Aorta (tissue), 5 donors: ENCODE measurements at places on chromosomes 16 and 17. TPM values are rescaled to one million over a fixed set of nuclear protein-coding genes. Genes with fewer than 3 reads are reported as not detected.

- H3K36me3 ChIP-seq = no peaks in the 10 kb centered on the region
- no peaks in the 10 kb centered on the region for H3K27me3 ChIP-seq
- H3K4me1 ChIP-seq = no peaks in the 10 kb centered on the region
- no peak overlapping the region for H3K27ac ChIP-seq
- H3K4me3 ChIP-seq = no peak overlapping the region
These were observed 173.9 kb downstream of the SALL1 start for GRCh38 chr16:50977138-50977537.

GRCh38 chr16:11180489-11180888 is 75.5 kb downstream of the SOCS1 start:
- H3K27ac ChIP-seq = no peak overlapping the region
- H3K36me3 ChIP-seq = no peaks in the 10 kb centered on the region
- no peak overlapping the region for H3K4me3 ChIP-seq
- H3K27me3 ChIP-seq = no peaks in the 10 kb centered on the region
- no peaks in the 10 kb centered on the region for H3K4me1 ChIP-seq

EIF5A gene
- total RNA-seq = 198 TPM

- H3K36me3 ChIP-seq = no peaks in the 10 kb centered on the region
- no peak overlapping the region for H3K4me3 ChIP-seq
- H3K27me3 ChIP-seq = no peaks in the 10 kb centered on the region
- no peak overlapping the region for H3K27ac ChIP-seq
- no peaks in the 10 kb centered on the region for H3K4me1 ChIP-seq
These were observed 23.3 kb downstream of the ATP6V0D1 start for GRCh38 chr16:67457611-67458010.

MPV17L gene
- 5.6 TPM for total RNA-seq

GRCh38 chr17:32596628-32597027 is 109.8 kb downstream of the CDK5R1 start:
- no peak for DNase-seq
- H3K36me3 ChIP-seq = peaks cover 4% of the 10 kb centered on the region
- no peak overlapping the region for H3K4me3 ChIP-seq
- H3K27ac ChIP-seq = no peak overlapping the region
- no peaks in the 10 kb centered on the region for H3K27me3 ChIP-seq

SEC14L5 gene
- total RNA-seq = 0.90 TPM

- H3K36me3 ChIP-seq = no peaks in the 10 kb centered on the region
- no peaks in the 10 kb centered on the region for H3K27me3 ChIP-seq
- H3K27ac ChIP-seq = no peak overlapping the region
- no peaks in the 10 kb centered on the region for H3K4me1 ChIP-seq
- H3K4me3 ChIP-seq = no peak overlapping the region
These were observed 60.3 kb downstream of the RMI2 start for GRCh38 chr16:11405331-11406176.

DNA sequence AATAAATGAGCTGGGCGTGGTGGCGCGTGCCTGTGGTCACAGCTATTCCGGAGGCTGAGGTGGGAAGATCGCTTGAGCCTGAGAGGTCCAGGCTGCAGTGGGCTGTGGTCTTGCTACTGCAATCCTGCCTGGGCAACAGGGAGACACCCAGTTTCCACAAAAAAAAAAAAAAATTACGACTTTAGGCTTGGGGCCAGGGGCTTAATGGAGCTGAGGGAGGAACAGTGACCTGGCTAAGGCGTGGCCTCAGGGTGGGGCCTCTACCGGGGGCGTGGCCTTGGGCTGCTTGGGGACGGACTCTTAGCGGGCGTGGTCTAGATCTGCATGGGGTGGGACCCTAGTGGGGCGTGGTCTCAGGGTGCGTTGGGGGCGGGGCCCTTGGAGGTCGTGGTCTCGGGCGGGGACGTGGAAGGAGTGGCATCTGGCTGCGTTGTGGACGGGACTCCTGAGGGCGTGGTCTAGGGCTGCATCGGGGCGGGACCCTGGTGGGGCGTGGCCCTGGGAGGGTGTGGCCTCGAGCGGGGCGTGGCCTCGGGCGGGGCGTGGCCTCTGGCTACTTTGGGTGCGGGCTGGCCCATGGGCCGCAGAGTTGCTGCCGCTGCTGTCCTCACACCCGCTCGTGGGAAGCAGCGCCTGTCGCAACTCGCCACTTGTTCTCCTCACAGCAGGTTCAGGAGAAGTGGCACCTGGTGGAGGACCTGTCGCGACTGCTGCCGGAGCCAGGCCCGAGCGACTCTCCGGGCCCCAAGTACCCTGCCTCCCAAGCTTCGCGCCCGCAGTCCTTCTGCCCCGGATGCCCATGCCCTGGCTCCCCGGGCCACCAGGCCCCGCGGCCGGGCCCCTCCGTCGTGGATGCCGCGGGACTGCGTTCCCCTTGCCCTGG is 5.8 kb upstream of the C17orf99 start:
- H3K4me1 ChIP-seq = no peaks in the 10 kb centered on the region
- no peaks in the 10 kb centered on the region for H3K36me3 ChIP-seq
- H3K27ac ChIP-seq = no peak overlapping the region
- no peak overlapping the region for H3K4me3 ChIP-seq

DNA sequence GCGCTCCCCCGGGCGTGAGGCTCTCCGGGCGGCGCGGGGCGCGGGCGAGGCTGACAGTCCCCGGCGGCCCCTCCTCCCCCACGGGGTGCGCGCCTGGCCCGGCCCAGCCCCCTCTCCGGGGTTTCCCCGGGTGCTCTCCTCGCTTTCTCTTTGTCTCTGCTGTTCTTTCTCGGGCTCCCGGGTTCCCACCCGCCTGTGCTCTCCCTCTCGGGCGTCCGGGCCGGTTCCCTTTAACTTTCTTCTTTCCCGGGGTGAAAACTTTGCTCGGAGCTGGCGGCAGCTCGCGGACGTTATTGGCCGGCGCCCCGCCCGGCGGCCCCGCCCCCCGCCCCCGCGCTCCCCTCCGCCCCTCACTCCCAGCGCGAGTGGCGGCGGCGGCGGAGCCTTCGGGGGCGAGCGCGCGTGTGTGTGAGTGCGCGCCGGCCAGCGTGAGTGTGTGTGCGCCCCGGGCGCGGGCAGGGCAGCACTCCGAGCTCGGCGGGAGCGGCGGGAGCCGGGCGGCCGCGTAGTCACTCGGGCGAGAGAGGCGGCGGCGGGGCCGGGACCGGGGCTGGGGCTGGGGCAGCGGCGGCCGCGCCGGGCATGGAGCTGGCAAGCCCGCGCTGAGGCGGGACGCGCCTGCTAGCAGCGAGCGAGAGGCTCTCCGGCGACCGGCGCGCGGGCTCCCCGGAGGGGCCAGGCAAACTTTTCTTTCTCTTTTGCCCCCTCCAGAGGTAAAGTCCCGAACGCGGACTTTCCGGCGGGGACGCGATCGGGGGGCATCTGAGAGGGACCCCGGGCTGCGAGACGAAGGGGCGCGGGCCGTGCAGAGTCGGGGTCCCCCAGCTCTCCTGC is at the start of gene NTN1:
Gene NTN1, plus strand, starts transcription at position 353 of the 834 bp plus-strand sequence. CDS start 864 bp downstream, outside the sequence.
- peak; percentile 66 for DNase-seq

CRISPLD2 gene
- 108 TPM for total RNA-seq

GRCh38 chr17:81043725-81044427 is 8.9 kb downstream of the BAIAP2 start:
- H3K36me3 ChIP-seq = no peaks in the 10 kb centered on the region
- DNase-seq = no peak
- no peak overlapping the region for H3K27ac ChIP-seq
- H3K4me3 ChIP-seq = no peak overlapping the region

DNA sequence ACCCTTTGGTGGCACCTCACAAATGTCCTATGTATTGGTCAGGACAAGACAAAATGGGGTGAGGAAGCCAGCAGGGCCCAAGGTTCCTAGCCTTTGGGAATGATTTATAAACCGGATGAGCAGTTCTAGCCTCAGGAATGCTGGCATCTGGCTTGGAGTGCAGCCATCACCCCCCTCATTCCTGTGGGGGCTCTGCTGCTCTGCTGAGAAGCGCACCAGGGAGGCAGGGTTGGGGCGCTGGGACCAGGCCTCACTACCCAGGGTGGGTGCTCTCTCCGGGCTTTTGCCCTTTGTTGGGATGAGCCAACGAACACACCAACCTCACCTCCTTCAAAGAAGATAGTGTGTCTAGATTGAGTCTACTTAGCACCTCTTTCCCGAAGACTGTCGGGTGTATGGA is 39.2 kb downstream of the TMEM11 start:
- no peaks in the 10 kb centered on the region for H3K4me1 ChIP-seq
- no peaks in the 10 kb centered on the region for H3K27me3 ChIP-seq
- peak overlapping the region; percentile 64 for H3K27ac ChIP-seq
- H3K36me3 ChIP-seq = no peaks in the 10 kb centered on the region

GRCh38 chr16:82414476-82414875 is 212.3 kb upstream of the CDH13 start:
- DNase-seq = no peak
- H3K27ac ChIP-seq = no peak overlapping the region
- H3K27me3 ChIP-seq = no peaks in the 10 kb centered on the region
- no peaks in the 10 kb centered on the region for H3K4me1 ChIP-seq

KCNJ18 gene
- total RNA-seq = not detected

DNA sequence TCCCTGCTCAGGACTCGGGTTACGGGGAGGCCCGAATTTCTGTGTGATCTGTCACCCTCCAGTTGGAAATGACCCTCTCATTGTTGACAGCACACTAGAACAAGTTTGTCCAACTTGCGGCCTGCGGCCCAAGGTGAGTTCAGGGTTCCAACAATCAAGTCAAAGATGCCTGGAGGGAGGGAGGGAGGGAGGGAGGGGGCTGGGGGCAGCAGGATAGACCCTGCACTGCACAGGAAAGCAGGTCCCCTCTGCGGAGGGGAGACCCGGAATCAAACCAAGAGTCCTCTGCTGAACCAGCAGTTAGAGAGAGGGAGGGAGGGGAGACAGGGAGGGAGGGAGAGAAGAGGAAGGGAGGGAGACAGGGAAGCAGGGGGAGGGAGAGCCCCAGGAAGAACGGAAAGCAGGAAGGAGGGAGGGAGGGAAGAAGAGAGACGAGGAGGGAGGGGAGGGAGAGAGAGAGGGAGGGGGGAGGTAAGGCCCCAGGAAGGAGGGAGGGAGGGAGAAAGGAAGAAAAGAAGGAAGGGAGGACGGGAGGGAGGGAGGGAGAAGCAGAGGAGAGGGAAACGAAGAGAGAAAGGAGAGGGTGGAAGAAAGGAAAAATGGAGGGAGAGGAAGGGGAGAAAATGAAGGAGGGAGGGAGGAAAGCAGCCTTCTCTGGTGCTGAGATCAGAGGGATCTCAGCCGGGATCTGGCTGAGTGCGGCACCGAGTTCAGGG is 96.7 kb upstream of the CDH5 start:
- no peaks in the 10 kb centered on the region for H3K36me3 ChIP-seq
- H3K4me1 ChIP-seq = no peaks in the 10 kb centered on the region
- peak overlapping the region; percentile 14 for H3K4me3 ChIP-seq

HOXB6 gene
- 16.8 TPM for total RNA-seq

DNA sequence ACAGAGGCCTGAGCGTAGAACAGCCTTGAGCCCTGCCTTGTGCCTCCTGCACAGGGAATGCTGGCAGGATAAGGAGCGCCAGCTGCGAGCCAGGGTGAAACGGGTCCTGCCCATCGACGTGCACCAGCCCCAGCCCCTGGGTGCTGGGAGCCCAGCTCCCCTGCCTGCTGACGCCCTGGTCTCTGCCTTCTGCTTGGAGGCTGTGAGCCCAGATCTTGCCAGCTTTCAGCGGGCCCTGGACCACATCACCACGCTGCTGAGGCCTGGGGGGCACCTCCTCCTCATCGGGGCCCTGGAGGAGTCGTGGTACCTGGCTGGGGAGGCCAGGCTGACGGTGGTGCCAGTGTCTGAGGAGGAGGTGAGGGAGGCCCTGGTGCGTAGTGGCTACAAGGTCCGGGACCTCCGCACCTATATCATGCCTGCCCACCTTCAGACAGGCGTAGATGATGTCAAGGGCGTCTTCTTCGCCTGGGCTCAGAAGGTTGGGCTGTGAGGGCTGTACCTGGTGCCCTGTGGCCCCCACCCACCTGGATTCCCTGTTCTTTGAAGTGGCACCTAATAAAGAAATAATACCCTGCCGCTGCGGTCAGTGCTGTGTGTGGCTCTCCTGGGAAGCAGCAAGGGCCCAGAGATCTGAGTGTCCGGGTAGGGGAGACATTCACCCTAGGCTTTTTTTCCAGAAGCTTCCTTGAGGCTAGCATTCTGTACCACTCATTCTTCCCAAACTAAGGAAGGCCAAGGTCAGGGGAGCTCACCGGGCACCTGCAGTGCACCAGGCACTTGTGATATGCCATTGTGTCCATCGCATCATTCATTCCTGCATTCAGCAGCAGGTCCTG is 1.9 kb downstream of the PNMT start:
- H3K36me3 ChIP-seq = no peaks in the 10 kb centered on the region
- no peaks in the 10 kb centered on the region for H3K27me3 ChIP-seq
- no peak overlapping the region for H3K4me3 ChIP-seq
- H3K27ac ChIP-seq = no peak overlapping the region
- DNase-seq = no peak

SPOP gene
- total RNA-seq = 117 TPM

GRCh38 chr17:38761612-38762011 is 9.1 kb downstream of the PSMB3 start:
- peaks cover 6% of the 10 kb centered on the region for H3K36me3 ChIP-seq
- no peak for DNase-seq
- no peaks in the 10 kb centered on the region for H3K27me3 ChIP-seq
- no peaks in the 10 kb centered on the region for H3K4me1 ChIP-seq

DNA sequence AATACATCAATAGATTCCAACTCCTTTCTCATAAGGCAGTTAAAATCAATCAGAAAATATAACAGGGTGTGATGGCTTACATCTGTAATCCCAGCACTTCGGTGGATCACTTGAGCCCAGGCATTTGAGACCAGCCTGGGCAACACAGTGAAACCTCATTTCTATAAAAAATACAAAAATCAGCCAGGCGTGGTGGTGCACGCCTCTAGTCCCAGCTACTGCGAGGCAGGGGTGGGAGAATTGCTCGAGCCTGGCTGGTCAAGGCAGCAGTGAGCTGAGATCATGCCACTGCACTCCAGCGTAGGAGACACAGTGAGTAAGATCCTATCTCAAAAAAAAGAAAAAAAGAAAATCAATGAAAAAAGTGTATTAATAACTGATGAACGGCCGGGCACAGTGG is 258.6 kb downstream of the NTN1 start:
- DNase-seq = no peak
- no peak overlapping the region for H3K4me3 ChIP-seq
- no peaks in the 10 kb centered on the region for H3K27me3 ChIP-seq
- no peaks in the 10 kb centered on the region for H3K36me3 ChIP-seq
- H3K4me1 ChIP-seq = no peaks in the 10 kb centered on the region

HIRIP3 gene
- 8.8 TPM for total RNA-seq

SYT17 gene
- total RNA-seq = 4.3 TPM

DNA sequence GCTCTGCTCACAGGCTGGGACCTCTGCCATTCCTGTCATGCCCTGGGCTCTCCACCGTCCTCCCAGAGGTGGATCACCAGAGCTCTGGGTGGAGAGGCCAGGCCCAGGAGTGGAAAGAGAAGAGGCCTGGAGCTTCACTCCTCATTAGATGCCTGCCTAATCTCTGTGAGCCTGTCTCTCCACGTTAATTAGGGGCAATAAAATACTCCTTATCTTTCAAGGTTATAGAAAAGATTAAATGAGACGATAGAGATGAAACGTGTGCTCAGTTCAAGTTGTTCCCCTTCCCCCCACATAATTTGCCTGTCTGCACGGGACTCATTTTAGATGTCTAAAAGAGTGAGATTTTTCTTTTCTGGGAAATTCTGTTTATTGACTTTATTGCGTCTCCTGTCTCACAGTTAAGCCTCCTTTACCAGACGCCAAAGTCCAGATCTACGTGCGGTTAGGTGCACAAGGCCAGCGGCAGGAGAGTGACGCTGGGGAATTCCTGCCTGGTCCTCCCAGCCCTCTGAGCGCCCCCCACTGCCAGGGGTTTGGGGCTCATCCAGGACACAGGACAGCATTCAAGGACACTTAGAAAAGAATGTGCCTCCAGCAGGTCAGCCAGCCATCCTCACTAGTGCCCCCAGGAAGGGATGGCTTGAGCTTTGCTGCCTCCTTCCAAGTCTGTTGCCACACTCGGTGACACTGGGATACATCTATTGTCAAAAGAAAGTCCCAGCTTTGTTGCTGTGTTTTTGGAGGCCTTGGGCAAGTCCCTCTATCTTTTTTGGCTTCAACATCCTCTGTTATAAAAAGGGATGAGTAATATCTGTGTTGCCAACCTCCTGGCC is 42.3 kb downstream of the TBX4 start:
- H3K27ac ChIP-seq = no peak overlapping the region
- no peaks in the 10 kb centered on the region for H3K27me3 ChIP-seq
- no peak for DNase-seq
- no peaks in the 10 kb centered on the region for H3K36me3 ChIP-seq
